ENCODE measurements at places on chromosomes 11 and 22. TPM values are rescaled to one million over a fixed set of nuclear protein-coding genes. Genes with fewer than 3 reads are reported as not detected.
A peak's percentile ranks its signal among the peaks of the same experiment; 100 is the strongest.

BATF2 gene
- 0.18 TPM for total RNA-seq

NUDT22 gene
- 114 TPM for total RNA-seq

DDIAS gene
- total RNA-seq: 26.8 TPM

VPREB3 gene
- 642 TPM for total RNA-seq

CEND1 gene
- 50.0 TPM for total RNA-seq

CDKN1C gene
- total RNA-seq: not detected

- no peak for DNase-seq
Observed at GRCh38 chr22:43305806-43306205, 37.4 kb downstream of the SCUBE1 start.

- DNase-seq: no peak
Observed at GRCh38 chr11:35794333-35794732, 131.8 kb downstream of the TRIM44 start.

- DNase-seq: no peak
Observed at GRCh38 chr11:36465449-36466163, 44.5 kb downstream of the TRAF6 start.

- no peak for DNase-seq
Observed at GRCh38 chr11:79179087-79179486, 261.7 kb downstream of the TENM4 start.

GRCh38 chr11:9069256-9069655 lies 22.1 kb downstream of the SCUBE2 start:
- no peak for DNase-seq

- peak; percentile 71 for DNase-seq
Observed at GRCh38 chr22:19626042-19626587, 88.2 kb upstream of the SEPTIN5 start.

- DNase-seq: no peak
Observed at GRCh38 chr11:132779497-132779896, 752.8 kb downstream of the OPCML start.

DNA sequence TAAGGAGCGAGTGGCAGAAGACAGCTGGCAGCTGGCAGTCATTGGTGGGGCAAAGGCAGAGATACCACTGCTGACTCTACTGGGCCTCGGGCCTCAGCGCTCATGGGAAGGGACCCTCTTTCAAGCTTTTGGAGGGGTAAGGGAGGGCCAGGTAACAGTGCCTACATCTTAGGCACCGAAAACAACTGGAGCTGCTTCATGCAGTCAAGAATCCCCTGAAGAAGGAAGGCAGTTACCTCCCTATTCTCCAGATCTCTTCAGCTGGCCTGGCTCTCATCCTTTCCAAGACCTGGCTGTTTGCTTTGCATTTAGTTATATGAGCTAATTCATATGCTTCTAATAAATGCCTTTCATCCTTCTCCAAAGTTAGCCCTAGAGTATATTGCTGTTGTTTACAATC lies 15.8 kb upstream of the ZNF74 start:
- no peak for DNase-seq

DNA sequence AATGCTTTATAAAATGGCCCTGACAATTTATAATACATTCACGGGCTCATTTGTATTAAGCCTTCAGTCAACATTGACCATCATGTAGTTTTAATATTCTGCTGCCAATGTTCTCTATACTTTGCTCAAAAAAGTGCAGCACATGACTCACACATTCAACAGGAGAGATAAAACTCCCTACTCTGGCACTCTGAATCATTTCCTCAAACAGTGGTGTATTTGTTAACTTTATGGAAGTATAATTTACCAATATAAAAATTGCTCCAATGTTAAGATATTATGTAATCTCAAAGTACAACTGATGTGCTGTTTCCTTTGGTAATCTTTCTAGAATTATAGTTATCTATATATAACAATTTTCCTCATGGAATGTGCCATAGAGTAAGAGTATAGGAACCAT lies 39.9 kb downstream of the MAML2 start:
- no peak for DNase-seq

DNA sequence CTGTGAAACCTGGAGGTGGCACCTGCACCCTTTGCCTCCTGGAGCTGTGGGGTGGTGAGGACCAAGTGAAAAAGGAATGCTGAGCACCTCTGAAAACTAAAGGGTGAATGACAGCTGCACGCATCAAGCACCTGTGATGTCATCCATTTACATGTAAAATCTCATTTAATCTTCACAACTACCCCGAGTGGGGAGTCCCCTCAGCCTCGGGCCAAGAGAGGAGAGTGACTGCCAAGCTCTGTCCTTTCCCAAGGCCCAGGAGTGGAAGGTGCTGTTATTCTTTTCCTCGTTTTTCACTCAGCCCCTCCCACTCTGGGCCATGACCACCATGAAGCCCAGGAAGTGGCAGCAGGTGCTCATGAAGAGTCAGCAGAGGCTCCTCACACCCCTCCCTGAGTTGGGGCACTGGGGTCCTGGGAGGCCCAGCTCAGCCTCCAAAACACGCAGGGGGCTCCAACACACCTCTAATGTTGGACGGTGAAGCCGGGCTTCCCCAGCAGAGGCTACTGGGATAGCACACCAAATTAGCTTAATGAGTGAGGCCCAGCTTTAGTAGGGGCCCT lies 35.7 kb downstream of the NECTIN1 start:
- no peak for DNase-seq

All from Karpas-422 (cell line).